ENCODE measurements at places on chromosomes 5 and 9. TPM values are rescaled to one million over a fixed set of nuclear protein-coding genes. Genes with fewer than 3 reads are reported as not detected.
A peak's percentile ranks its signal among the peaks of the same experiment; 100 is the strongest.

The TMEM252 gene
- not detected for total RNA-seq

The SLC34A3 gene
- not detected for total RNA-seq

The PTPRD gene
- total RNA-seq, result 139 TPM

The HACD4 gene
- total RNA-seq, result 0.75 TPM

The SLC30A5 gene
- total RNA-seq, result 37.3 TPM

The SPINK7 gene
- total RNA-seq, result not detected

The IFNB1 gene
- not detected for total RNA-seq

The FOXD4 gene
- total RNA-seq, result 0.77 TPM

The PCA3 gene
- not detected for total RNA-seq

The NTNG2 gene
- total RNA-seq, result 2.4 TPM

The CER1 gene
- total RNA-seq, result 0.32 TPM

The CDH6 gene
- 233 TPM for total RNA-seq

The MRPL22 gene
- 59.5 TPM for total RNA-seq

DNA sequence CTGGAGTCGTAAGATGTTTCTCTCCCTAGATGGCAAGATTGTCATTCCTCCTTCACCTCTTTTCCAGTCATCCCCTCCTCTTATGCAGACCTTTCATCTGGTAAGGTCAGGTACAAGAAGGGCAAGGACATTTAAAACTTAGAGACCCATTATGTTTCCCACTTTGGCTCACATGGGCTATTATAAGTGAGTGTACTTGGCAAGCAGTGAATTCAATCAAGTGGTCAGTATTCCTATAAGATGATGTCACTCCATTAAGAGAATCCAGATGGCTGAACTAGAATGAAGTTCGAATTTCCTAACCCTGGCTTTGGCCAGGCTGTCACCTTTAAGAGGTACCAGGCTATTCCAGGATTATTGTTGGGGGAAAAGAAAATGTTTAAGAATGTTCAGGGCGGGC is 32.2 kb downstream of the ZNF131 start:
- no peak overlapping the region for H3K4me3 ChIP-seq
- H3K4me1 ChIP-seq, result no peaks in the 10 kb centered on the region
- peak overlapping the region; percentile 67 for H3K27ac ChIP-seq

- no peak overlapping the region for H3K4me3 ChIP-seq
- no peaks in the 10 kb centered on the region for H3K27me3 ChIP-seq
- peaks cover 2% of the 10 kb centered on the region for H3K36me3 ChIP-seq
- H3K4me1 ChIP-seq, result peaks cover 18% of the 10 kb centered on the region
These were observed 316.2 kb downstream of the ARL15 start for GRCh38 chr5:53994148-53994547.

DNA sequence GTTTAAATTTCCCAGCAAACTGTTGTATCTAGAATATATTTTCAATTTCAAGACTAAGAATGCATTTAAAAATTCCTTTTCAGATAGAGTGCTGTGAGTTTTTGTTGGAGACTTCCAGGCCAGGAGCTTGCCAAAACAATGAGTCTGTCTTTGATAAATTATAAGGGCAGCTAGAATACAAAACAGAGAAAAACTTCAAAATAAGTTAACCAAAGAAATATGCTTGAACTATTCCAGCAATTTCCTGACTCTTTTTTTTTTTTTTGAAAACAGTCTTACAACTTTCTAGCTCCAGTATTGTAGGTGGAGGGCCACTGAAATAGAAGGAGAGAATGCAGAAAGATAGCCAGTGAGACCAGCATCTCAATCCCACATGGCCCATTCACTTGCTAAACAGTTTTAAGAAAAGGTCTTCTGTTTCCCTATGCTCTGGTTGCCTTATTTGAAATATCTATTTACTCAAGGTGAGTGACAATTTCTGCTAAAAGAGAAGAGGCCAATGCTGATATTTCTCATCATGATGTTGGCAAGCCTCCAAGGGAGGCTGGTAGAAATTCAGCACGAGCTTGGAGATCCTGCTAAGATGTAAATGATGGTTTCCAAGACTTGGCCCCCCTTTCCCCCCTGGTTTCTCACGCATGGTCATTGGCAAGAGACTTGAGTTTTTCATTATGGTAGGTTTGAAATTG is 103.2 kb downstream of the USP20 start:
- no peak for DNase-seq
- peaks cover 20% of the 10 kb centered on the region for H3K36me3 ChIP-seq
- H3K27me3 ChIP-seq, result no peaks in the 10 kb centered on the region
- no peak overlapping the region for H3K27ac ChIP-seq
- no peak overlapping the region for H3K4me3 ChIP-seq
- H3K4me1 ChIP-seq, result peaks cover 38% of the 10 kb centered on the region

GRCh38 chr9:131635285-131635684 is 90.0 kb downstream of the PRRT1B start:
- H3K27me3 ChIP-seq, result no peaks in the 10 kb centered on the region
- H3K36me3 ChIP-seq, result peaks cover 5% of the 10 kb centered on the region
- no peaks in the 10 kb centered on the region for H3K4me1 ChIP-seq
- no peak overlapping the region for H3K27ac ChIP-seq

DNA sequence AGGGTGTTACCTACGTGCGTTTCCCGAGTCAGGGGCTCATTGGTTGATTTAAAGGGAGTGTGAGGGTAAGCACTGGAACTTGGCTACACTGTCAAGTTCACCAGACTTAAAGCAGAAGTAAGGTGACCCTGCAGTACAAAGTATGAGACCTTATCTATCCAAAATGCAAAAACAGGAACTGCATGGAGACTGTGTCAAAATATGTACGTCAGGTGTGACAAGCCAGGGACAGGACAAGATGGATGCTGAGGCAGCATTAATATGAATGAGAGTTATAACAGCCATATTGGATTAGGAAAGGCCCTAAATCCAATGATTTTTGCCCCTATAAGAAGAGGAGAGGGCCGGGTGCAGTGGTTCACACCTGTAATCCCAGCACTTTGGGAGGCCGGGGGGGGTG is 15.4 kb upstream of the SUSD3 start:
- H3K36me3 ChIP-seq, result no peaks in the 10 kb centered on the region
- no peak overlapping the region for H3K4me3 ChIP-seq
- DNase-seq, result no peak

GRCh38 chr5:33829430-33829829 is 62.4 kb downstream of the ADAMTS12 start:
- H3K4me3 ChIP-seq, result peak overlapping the region; percentile 5
- no peaks in the 10 kb centered on the region for H3K27me3 ChIP-seq
- peaks cover 17% of the 10 kb centered on the region for H3K4me1 ChIP-seq
- H3K36me3 ChIP-seq, result no peaks in the 10 kb centered on the region

DNA sequence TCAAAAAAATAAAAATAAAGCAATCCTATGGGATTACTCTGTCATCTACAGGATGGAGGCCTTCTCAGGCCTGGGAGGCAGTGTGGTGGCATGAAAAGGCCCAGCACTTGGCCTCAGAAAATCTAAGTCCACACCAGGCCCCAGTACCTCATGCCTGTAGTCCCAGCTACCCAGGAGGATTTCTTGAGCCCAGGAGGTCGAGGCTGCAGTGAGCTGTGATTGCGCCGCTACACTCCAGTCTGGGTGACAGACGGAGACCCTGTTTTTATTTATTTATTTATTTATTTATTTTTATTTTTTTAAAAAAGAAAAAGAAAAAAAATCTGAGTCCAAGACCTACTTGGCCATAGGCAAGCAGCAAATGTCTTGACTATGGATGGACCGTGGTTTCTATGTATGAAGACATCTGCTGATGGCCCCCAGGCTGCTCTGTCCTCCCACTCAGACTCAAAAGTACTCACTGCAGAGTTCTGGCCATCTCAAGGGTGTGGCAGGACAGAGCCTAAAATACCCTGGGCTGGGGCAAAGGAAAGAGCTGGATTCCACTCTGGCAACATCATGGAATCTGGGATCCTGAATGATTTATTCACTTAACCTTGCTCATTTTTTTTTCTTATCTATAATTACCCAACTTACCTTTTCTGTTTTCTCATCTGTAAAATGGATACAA is 55.0 kb downstream of the ARHGEF37 start:
- no peaks in the 10 kb centered on the region for H3K27me3 ChIP-seq
- no peak overlapping the region for H3K27ac ChIP-seq
- DNase-seq, result no peak
- no peak overlapping the region for H3K4me3 ChIP-seq
- no peaks in the 10 kb centered on the region for H3K36me3 ChIP-seq

GRCh38 chr5:137040641-137041340 is 458.3 kb downstream of the SPOCK1 start:
- H3K27me3 ChIP-seq, result peaks cover 9% of the 10 kb centered on the region
- H3K4me3 ChIP-seq, result no peak overlapping the region
- no peak overlapping the region for H3K27ac ChIP-seq
- H3K36me3 ChIP-seq, result peaks cover 9% of the 10 kb centered on the region

GRCh38 chr9:29802454-29802853 is 2229.2 kb upstream of the C9orf72 start:
- no peak for DNase-seq
- H3K27ac ChIP-seq, result no peak overlapping the region
- no peak overlapping the region for H3K4me3 ChIP-seq
- no peaks in the 10 kb centered on the region for H3K4me1 ChIP-seq
- no peaks in the 10 kb centered on the region for H3K27me3 ChIP-seq

- peaks cover 3% of the 10 kb centered on the region for H3K36me3 ChIP-seq
- H3K27ac ChIP-seq, result no peak overlapping the region
- no peak for DNase-seq
- no peaks in the 10 kb centered on the region for H3K27me3 ChIP-seq
These were observed 271.5 kb downstream of the ARRDC3 start for GRCh38 chr5:91111473-91112238.

DNA sequence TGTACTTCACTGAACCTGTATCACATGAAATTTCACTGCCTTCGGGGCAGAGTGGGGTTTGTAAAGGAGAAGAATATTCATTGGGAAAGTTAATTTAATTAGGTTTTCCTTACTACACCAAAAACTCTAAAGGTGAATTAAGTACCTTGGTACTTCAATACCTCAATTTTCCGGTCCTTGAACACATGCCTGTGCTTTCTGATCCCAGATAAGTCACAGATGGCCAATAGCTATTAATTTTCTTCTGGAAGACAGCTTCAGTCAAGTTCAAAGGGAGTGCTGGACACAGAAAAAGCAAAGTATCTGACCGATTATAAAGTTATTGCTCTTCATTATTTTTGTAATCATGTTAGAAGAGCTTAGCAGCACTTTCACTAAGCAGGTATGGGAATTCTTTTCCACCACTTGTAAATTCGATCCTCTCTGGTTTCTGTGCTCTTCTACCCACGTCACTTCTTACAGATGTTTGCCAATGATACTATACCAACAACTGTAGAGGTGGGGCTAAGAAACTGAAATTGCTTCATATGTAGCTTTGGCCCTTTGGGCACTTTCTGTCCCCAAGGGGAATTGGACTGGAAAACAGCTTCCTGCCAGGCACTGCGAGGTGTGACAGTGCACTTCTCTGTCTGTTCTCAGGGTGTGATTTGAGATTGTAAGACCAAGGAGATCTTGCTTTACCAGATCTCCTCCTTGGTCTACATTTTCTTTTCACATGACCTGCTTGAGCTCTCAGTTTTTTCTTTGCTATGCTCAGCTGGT is 164.0 kb downstream of the CCDC192 start:
- H3K4me1 ChIP-seq, result peaks cover 13% of the 10 kb centered on the region
- no peaks in the 10 kb centered on the region for H3K27me3 ChIP-seq
- H3K36me3 ChIP-seq, result no peaks in the 10 kb centered on the region
- H3K4me3 ChIP-seq, result no peak overlapping the region

GRCh38 chr5:119706049-119706448 is 76.7 kb downstream of the FAM170A start:
- no peaks in the 10 kb centered on the region for H3K36me3 ChIP-seq
- H3K4me3 ChIP-seq, result no peak overlapping the region
- no peak overlapping the region for H3K27ac ChIP-seq
- H3K27me3 ChIP-seq, result peaks cover 2% of the 10 kb centered on the region
- H3K4me1 ChIP-seq, result no peaks in the 10 kb centered on the region
- DNase-seq, result no peak

DNA sequence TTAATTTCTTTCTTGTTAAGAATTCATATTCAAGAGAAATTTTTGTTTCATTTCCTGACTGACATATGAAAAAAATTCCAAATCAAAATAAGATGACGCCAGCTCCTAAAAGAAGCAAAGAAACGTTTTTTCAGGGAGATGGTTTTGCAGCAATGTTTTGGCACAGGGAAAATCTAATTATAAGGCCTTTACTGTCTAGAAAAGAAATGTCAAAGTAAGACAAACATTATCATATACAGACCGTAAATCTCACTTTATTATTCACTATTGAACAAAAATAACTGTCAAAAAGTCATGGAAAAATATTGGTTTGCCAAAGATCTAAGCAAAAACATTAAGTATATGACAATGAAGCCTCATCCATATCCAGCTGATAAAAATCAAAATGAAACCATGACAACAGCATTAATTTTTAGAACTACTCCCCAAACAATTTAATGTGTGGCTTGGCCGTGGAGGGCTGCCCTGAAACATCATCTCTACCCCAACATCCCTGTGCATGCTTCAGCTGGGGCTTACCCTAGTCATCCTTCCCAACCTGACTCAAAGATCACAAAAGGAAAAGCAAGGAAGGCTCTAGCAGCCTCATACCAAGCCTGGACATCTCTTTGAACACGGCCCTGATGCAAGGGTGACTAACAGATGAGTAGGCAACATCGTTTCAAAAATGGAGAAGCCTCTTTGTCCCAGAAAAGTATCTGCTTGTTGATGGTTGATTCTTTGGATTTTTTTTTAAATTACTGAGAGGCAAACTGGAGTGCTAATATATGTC is 95.6 kb downstream of the ARSB start:
- peaks cover 8% of the 10 kb centered on the region for H3K36me3 ChIP-seq
- H3K27ac ChIP-seq, result no peak overlapping the region
- H3K4me3 ChIP-seq, result no peak overlapping the region

DNA sequence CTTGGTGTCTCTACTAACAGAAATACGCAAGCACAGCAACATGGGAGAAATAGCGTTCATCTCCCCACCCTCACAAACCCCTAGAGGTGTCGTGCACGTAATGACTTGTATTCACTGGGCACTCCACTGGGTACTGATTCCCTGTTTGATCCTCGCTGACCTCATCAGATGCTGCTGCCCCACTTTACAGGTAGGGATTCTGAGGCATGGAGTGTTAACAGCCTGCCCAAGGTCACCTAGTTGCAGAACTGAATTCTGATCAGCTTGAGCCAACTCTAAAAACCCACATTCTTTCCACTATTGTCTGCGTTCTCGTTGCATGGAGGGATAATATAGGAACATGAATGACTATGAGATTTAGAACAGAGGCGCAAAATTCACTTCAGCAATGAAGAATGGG is 96.3 kb downstream of the TRIO start:
- no peaks in the 10 kb centered on the region for H3K36me3 ChIP-seq
- no peak overlapping the region for H3K4me3 ChIP-seq
- no peak overlapping the region for H3K27ac ChIP-seq

GRCh38 chr9:130396581-130396980 is 48.2 kb upstream of the ASS1 start:
- H3K36me3 ChIP-seq, result no peaks in the 10 kb centered on the region
- no peak for DNase-seq
- H3K27me3 ChIP-seq, result no peaks in the 10 kb centered on the region
- no peak overlapping the region for H3K27ac ChIP-seq

- no peaks in the 10 kb centered on the region for H3K36me3 ChIP-seq
- no peak overlapping the region for H3K27ac ChIP-seq
- H3K4me1 ChIP-seq, result peaks cover 52% of the 10 kb centered on the region
- DNase-seq, result no peak
- no peaks in the 10 kb centered on the region for H3K27me3 ChIP-seq
These were observed 49.2 kb downstream of the EBF1 start for GRCh38 chr5:159050316-159051143.

- H3K4me1 ChIP-seq, result peaks cover 12% of the 10 kb centered on the region
- peak overlapping the region; percentile 45 for H3K27ac ChIP-seq
- H3K27me3 ChIP-seq, result no peaks in the 10 kb centered on the region
- no peak overlapping the region for H3K4me3 ChIP-seq
- DNase-seq, result no peak
These were observed 271.6 kb downstream of the PLK2 start for GRCh38 chr5:58188262-58188651.

Data from neural crest cell (in vitro differentiated cells).